ENCODE measurements at places on chromosomes 11 and 22. TPM values are rescaled to one million over a fixed set of nuclear protein-coding genes. Genes with fewer than 3 reads are reported as not detected.

The MYRF gene
- 1.7 TPM for total RNA-seq

The OR1S1 gene
- not detected for total RNA-seq

- no peak for DNase-seq
These were observed 53.1 kb downstream of the KIF18A start for GRCh38 chr11:28054821-28055220.

GRCh38 chr22:41512421-41513194 lies 31.7 kb downstream of the POLR3H start:
- no peak for DNase-seq

GRCh38 chr11:107587306-107587979 lies 3.5 kb upstream of the ELMOD1 start:
- no peak for DNase-seq

The RIBC2 gene
- 3.9 TPM for total RNA-seq

DNA sequence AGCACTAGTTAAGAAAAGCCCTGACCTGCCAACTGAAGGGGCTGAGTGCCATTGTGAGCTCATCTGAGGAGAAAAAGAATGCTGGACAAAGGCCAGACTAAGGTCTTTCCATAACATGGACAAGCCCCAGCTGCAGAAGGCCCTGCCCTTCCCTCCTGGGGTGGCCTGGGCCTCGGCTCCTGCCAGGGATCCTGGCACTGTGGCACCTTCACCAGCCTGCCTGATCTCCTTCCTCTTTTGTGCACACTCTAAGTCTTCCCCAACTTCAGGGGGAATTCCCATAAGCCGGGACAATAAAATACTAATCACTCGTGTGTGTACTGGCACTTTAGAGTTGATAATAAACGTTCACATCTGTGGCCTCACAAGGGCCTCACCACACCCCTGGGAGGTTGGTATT lies 9.9 kb downstream of the TMPRSS13 start:
- DNase-seq = no peak

- DNase-seq = no peak
These were observed 73.6 kb upstream of the SUSD2 start for GRCh38 chr22:24107661-24108060.

The NRXN2 gene
- total RNA-seq = 0.43 TPM

DNA sequence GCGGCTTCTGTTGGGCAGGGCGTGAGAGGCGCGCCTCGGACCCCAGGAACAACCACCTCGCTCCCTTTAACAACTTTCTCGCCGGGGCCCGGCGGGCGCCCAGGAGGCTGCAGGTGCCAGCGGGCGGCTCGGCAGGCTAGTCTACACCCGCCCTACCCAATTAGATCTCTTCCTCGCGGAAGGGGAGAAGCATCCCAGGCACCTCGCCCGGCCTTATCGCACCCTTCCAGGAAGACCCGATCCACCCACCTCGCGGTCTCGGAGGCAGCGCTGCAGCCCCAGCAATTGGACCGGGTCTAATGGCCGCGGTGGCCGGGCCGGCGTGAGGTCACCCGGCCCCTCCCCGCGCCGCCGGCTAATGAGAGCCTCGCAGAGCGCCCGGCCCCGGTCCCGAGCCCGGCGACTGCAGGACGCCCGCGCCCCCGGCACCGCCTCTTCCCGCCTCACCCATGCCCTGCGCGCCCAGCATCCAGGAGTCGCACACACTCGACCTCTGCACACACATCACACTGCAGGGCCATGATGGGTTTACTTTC lies at the start of gene PLAAT3:
Gene PLAAT3 (minus strand): TSS at position 298 of the 536 bp plus-strand sequence. CDS start 419 bp downstream, outside the sequence.
- peak; percentile 7 for DNase-seq

- DNase-seq = no peak
These were observed 43.5 kb upstream of the CYP2D6 start for GRCh38 chr22:42174062-42174461.

GRCh38 chr11:111392552-111392951 lies 13.5 kb upstream of the POU2AF1 start:
- DNase-seq = no peak

- DNase-seq = peak; percentile 72
These were observed 108.2 kb downstream of the SIK3 start for GRCh38 chr11:116990061-116990473.

DNA sequence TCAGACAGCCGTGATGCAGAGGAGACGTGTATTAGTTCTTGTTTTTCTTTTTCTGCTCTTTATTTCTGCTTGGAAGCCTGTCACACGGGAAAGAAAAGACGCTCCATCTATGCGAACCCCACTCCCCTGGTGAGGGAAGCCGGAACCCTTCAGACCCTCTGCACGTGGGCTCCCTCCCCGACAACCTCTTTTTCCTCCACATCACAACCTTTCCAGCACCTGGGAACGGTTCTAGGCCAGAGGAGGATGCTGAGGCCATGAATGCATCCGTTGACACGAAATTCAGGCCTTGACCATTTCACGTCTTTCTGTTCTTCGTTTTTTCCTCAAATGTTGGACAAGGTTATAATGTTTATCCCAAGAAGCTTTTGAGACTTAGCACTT lies 85.3 kb upstream of the WNT7B start:
- DNase-seq = no peak

- no peak for DNase-seq
These were observed 7.9 kb upstream of the SOX6 start for GRCh38 chr11:16364254-16364653.

DNA sequence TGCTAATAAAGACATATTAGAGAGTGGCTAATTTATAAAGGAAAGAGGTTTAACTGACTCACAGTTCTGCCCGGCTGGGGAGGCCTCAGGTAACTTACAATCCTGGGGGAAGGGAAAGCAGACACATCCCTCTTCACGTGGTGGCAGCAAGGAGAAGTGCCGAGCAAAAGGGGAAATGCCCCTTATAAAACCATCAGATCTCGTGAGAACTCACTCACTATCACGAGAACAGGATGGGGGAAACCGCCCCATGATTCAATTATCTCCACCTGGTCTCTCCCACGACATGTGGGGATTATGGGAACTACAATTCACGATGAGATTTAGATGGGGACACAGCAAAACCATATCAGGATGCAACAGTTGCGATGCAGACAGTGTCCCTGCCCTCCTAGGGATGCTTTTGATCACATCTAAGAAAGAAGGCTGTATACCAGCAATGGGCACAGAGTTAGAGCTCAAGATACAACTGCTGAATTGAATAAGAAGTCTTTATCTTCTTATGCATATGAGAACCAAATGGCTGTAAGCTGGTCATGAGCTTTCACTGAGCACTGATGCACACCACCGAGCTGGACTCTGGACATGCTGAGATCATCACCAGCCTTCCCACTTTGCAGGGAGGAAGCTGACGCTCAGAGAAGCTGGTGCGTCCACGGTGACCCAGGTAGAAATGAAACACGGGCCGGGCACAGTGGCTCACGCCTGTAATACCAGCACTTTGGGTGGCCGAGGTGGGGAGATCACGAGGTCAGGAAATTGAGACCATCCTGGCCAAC lies 255.2 kb downstream of the MN1 start:
- DNase-seq = peak; percentile 31

GRCh38 chr11:44813401-44813800 lies 86.6 kb downstream of the TSPAN18 start:
- no peak for DNase-seq

The TENM4 gene
- 0.08 TPM for total RNA-seq

The OR51E1 gene
- not detected for total RNA-seq

The POGLUT3 gene
- total RNA-seq = 16.5 TPM

The CRYBB2 gene
- not detected for total RNA-seq

The KCNK4 gene
- not detected for total RNA-seq

DNA sequence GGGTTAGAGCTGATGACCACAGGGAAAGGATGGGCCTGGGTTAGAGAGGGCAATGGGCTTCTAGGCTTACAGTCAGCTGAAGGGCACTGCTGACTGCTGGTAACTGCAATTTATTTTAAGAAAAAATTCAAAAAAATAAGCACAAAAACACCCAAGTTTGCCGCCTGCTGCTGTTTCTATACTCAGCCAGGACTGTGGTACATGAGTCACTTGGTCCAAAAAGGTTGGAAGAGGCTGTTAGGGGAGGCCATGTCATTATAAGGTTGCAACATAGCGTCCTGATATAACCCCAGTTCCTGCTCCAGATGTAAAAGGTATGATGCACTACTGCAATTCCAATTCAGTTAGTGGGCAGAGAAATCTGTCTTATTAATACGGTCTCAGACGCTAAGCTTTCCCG lies 98.9 kb downstream of the ETS1 start:
- DNase-seq = no peak

DNA sequence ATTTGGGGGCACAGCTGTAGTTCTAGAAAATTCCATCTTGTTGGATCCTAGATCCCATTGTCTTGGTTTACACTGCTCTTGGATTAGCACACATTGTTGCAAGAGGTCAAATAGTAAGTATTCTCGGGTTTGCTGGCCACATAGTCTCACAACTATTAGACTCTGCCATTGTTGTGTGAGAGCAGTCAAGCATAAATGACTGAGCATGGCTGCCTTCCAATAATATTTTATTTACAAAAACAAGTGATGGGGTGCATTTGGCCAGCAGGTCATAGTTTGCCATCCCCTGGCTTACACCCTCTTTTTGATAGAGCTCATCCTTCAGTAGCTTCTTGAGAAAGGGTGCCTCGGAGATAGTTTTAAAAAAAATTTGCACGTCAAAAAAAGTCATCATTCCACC lies 77.9 kb upstream of the ALX4 start:
- no peak for DNase-seq

The OR51B5 gene
- total RNA-seq = 15.1 TPM

DNA sequence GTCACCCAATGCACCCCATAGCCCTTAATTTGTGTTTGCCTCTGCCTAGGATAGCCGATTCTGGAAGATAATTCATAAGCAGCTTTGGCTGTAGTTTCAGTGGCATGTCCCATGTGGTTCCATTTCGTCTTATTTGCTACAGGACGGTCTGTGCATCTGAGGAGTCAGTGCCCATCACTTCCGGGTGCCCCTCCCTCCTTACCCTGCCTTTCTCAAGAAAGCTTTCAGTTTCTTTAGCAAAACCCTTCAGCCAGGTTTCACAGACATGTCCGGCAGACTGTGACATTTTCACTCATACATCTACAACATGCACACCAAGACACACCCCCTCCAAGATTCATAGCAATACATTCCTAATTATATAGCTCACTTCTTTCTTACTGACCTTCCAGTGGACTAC lies 14.3 kb downstream of the TP53AIP1 start:
- DNase-seq = no peak

DNA sequence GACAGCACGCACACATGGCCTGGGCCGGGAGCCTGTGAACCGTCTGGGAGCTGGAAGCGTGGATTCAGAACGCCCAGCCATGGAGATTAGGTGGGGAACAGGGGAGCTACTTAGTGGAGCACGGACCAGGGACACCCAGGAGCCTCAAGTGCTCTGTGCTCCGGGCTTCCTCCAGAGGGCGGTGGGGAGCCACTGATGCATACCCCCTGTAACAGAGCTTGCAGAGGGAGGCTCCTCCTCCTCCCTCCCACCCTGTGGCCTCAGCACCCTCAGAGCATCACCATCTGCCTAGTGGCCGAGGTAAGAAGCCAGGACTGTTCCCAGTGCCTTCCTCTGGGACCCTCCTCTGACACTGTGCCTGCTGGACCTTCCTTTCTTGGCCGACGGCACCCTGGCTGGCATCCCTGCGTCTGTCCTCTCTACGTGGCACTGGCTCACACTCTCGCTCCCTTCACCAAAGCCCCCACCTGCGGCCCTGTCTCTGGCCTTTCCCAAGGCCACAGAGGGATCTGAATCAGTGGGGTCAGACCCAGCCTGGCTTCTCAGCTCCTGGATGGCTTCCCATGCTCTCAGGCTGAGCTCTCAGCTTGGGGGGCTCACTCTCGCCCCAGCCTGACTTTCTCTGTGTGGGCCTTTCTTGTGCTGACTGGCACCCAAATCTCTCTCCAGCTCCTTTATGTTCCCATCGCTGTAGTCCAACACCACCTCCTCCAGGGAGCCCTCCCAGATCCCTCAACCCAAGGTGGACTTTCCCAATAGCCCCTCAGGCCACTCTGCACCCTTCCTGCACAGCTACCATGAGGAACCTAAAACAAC lies 780.9 kb downstream of the BRD1 start:
- DNase-seq = peak; percentile 83

DNA sequence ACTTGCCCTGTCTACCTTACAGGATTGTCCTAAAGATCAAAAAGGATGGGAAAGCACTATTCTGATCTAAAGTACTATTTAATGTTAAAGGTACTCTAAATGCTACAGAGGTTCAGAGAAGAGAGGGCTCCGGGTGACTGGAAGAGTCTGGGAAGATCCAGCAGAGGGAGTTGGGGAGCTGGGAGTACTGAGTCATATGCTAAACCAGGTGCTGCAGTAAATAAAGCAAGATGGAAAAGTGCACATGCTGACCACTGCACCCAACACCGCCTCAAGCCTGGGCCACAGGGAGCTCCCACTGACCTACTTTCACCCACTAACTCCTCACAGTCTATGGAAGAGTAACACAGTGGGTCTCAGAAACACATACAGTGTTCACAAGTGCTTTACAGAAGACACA lies 49.3 kb downstream of the WT1 start:
- DNase-seq = peak; percentile 69

DNA sequence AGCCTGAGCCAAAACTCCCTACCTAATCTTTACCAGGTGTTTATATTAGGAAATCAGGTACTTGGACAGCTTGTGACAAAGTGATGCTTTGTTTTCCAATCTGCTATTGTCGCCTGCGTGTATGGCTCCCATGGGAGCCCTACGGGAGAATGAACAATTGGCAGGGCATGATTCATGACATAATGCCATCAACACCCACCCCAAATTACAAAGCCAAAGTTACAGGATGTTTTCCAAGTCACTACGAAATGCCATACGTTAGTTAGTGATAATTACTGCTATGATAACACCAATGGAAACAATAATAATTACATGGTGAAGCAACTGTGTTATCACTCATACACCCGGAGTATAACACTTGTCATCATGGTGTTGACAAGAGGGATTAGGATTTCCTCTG lies 226.4 kb downstream of the FAM181B start:
- DNase-seq = no peak

DNA sequence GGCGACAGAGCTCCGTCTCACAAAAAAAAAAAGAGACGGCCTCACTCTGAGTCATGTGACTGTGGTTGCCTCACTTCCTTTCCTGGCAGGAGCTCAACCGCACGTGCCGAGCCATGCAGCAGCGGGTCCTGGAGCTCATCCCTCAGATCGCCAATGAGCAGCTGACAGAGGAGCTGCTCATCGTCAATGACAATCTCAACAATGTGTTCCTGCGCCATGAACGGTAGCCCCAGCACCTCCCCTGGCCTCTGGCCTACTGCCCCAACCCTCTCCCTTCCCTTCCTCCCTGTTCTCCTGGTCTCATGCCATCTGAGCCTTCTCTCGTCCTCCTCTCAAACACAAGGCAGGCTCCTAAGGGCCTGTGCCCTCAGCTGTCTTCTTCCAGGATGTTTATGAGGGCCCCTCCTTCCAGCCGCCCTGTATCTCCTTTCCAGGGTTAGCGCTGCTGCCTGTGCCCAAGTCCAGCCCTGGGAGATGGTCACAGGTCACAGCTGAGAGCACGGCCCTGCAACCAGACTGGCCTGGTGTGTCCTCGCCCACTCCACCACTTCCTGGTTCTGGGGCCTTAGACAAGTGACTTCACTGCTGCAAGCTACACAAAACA lies 30.7 kb downstream of the TOM1 start:
- no peak for DNase-seq

All from SK-MEL-5 (cell line).